NCI-H526 (cell line): ENCODE measurements at places on chromosomes 3 and 15.

DNA sequence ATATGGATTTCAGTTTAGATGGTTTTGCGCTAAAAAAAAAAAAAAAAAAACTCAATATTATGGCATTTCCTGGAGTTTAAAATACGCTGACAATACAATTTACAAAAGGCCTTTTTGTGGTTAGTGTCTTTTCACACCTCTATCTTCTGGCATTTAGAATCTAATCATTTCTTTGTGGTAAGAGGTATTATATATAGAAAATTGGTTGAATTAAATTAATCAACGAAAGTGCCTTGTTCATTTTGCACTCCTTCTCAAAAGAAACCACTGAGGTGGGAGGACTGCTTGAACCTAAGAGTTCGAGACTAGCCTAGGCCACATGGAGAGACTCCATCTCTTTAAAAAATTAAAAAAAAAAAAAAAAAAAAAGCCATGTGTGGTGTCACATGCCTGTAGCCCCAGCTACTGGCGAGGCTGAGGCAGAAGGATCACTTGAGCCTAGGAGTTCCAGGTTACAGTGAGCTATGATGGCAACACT, 90.0 kb upstream of the ICE2 start:
- no peak for DNase-seq

DNA sequence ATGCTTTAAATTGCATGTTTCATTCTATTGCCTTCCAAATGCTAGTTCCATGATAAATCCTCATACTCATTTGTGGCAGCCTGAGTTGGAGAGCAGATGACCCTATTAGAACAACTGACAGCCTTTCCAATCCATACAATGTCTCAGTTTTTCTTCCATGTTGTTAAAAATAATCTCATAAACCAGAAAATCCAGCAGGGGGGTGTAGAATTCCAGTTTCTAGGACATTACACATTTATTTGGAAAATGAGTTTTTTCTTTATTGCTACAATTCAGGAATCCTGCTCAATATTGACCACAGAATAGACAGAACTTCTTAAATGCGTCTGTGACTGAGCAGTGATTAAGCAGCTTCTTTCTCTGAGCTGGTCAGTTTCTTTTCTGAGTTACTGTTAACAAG, 174.2 kb upstream of the ATP10A start:
- no peak for DNase-seq

- DNase-seq = peak; percentile 36
Measured at GRCh38 chr3:94862703-94863102, 799.8 kb downstream of the NSUN3 start.

DNA sequence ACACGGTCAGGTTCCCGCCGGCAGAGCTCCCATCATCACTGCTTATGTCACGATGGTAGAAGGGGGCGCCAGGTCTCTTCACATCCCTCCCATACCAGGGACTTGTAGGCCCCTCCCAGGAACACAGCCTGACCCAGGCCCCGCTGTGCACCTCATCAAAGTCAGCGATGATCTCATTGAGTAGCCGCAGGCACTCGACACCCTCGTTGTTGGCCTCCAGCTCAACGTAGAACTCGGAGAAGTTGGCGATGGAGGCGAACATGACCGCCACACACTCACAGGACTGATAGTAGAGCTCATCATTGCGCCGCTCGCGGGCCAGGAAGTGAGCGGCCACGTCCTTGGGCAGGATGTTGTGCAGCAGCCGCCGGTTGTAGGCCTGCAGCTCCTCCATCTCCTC, 89.2 kb downstream of the SEC22A start:
- no peak for DNase-seq

DNA sequence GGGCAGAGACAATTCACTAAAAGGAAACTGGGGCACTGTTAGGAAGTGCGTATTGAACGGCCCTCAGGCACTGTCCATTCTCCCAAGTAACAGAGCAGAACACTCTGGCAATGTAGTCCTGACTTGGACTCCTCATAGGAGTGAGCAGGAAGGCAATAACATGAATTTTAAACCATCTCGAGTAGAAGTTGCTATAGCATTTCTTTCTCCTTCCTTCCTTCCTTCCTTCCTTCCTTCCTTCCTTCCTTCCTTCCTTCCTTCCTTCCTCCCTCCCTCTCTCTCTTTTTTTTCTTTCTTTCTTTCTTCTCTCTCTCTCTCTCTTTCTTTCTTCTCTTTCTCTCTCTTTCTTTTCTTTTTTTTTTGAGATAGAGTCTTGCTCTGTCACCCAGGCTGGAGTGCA, 46.4 kb upstream of the TRA2B start:
- no peak for DNase-seq

- no peak for DNase-seq
Measured at GRCh38 chr3:42652251-42652610, 1.3 kb upstream of the ZBTB47 start.

- DNase-seq = no peak
Measured at GRCh38 chr3:183688874-183689273, 8.7 kb upstream of the YEATS2 start.

GRCh38 chr15:57326196-57326595, 50.1 kb upstream of the CGNL1 start:
- DNase-seq = no peak

- no peak for DNase-seq
Measured at GRCh38 chr15:45253330-45253729, 1.3 kb downstream of the SLC28A2 start.

- DNase-seq = no peak
Measured at GRCh38 chr15:35047528-35047927, 37.6 kb downstream of the NANOGP8 start.

GRCh38 chr3:71389911-71390573, 193.5 kb downstream of the FOXP1 start:
- no peak for DNase-seq

DNA sequence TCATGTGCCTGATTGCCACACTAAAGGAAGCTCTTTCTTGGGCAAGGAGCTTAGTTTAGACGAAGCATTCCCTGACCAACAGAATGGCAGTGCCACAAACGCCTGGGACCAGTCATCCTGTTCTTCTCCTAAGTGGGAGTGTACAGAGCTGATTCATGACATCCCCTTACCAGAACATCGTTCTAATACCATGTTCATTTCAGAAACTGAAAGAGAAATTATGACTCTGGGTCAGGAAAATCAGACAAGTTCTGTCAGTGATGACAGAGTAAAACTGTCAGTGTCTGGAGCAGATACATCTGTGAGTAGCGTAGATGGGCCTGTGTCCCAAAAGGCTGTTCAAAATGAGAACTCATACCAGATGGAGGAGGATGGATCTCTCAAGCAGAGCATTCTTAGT, 18.4 kb downstream of the SENP5 start:
- no peak for DNase-seq

DNA sequence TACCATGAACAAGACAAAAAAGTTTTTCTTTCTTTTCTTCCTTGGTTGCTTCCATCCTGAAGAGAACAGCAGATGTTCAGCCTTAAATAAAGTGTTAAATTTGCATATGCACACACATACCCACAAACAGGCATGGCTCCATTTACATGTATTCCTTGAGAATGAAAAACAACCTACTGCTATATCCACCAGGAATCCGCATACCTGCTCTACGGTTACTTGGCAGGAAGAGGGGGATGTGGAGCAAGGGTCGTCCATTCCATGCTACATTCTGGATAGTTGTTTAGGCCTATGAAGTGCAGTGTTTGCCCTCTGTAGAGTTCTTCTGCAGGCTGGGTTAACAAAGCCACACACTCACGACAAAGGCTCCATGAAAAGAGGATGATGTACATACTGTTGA, 322.8 kb downstream of the KCNH8 start:
- DNase-seq = peak; percentile 64

GRCh38 chr15:43516801-43517353, 531 bp upstream of the MAP1A start:
- no peak for DNase-seq

- DNase-seq = no peak
Measured at GRCh38 chr3:115655761-115656282, 32.5 kb downstream of the GAP43 start.

- no peak for DNase-seq
Measured at GRCh38 chr15:44094781-44095180, 100.3 kb downstream of the FRMD5 start.

DNA sequence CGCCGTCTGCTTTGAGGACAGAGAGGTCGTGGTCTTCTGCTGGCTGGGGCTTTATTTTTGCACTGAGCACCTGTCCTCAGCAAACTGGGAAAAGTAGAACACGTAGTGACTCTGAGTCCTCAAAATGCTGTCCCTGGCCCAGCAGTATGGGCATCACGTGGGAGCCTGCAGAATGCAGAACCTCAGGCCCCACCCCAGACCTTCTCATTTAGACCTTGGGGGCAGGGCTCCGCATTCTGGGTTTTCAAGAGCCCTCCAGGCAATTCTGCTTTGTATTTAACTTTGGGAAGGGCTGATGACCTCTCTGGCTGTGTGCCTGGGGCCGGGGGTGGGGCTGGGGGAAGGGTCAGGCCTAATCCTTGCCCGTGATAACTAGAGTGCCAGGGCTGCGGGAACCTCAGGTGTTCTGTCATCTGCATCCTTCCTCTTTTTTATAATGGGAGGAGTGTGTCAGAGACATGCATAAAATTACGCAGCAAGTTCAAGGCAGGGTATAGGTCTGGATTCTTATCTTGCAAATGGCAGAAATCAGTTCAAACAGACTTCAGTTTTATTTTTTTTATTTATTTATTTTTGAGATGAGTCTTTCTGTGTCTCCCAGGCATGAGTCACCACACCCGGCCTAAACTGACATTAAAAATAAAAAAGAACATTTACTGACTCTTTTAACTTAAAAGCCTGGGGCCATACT, 11.1 kb downstream of the SLC6A6 start:
- no peak for DNase-seq

- no peak for DNase-seq
Measured at GRCh38 chr3:189557824-189558223, 73.4 kb upstream of the TP63 start.

GRCh38 chr15:25686780-25687179, 176.3 kb downstream of the ATP10A start:
- no peak for DNase-seq

DNA sequence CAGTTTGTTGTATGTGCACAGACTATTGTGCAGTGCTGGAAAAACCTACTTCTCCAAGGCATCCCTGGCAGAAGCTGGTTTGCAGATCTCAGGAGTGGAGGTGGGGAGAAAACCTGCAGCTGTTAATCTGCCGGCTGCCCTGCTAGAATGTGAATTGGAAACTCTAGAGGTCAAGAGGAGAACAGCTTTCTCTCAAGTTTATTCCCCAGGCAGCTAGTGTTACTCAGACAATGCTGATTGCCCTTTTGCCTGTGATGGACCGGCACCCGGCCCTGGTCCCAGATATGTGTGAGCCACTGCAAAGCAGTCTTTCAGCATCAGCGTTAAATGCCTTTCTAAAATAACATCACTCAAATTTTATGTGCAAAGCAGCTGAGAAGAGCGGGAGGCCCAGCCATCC, 129.7 kb upstream of the TPM1 start:
- DNase-seq = no peak

DNA sequence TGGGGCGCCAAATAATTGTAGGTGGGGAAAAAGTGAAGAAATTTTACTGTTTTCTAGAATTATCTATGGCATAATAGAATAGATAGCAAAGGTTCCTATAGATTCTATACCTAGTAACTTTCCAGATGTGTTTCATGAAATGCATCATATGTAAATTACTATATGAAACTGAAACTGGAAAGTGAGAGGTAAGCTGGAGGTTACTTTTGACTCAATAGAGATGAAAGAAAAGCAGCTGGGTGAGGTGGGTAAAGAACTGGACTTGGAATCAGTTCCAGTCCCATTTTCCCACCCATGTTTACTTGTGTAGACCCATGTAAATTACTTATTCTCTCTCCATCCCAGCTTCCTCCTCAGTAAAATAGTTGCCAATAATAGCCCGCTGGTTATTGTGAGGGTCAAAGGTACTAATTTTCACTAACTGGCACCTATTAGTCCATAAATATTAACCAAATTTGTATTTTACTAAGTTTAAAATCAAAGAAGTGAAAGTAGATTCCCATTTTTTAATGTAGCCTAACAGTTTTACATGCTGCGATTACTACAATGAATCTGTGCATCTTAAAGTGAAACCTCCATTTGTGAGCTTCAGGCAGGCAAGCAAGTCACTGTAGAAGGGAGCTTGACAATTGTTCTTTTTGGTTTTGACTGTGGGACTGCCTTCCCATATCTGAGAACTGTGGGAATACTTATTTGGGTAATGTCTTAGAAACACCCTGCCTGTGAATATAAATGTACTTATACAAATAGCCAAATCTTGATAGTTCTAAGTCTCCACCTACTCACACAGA, 312.1 kb downstream of the SLC9A9 start:
- DNase-seq = no peak

DNA sequence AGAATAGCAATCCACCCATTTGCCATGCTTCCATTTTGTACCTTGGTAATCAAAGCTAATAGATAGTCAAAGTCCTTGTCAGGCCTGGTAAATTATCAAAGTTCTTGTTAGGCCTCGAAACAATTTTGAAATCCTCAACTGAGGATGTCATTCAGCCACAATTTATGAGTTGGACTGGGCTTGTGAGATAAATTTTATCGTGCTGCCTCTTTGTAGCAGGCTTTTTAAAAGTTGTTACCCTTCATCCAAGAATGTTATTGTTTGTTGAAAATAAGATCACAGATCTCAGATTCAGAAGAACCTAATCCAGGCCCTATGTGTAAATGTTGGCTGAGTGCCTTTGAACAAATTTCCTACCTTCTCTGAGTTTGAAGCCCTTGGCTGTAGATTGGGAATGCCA, 143.3 kb upstream of the PROK2 start:
- DNase-seq = no peak

- DNase-seq = no peak
Measured at GRCh38 chr15:33443708-33444107, 132.9 kb downstream of the RYR3 start.

DNA sequence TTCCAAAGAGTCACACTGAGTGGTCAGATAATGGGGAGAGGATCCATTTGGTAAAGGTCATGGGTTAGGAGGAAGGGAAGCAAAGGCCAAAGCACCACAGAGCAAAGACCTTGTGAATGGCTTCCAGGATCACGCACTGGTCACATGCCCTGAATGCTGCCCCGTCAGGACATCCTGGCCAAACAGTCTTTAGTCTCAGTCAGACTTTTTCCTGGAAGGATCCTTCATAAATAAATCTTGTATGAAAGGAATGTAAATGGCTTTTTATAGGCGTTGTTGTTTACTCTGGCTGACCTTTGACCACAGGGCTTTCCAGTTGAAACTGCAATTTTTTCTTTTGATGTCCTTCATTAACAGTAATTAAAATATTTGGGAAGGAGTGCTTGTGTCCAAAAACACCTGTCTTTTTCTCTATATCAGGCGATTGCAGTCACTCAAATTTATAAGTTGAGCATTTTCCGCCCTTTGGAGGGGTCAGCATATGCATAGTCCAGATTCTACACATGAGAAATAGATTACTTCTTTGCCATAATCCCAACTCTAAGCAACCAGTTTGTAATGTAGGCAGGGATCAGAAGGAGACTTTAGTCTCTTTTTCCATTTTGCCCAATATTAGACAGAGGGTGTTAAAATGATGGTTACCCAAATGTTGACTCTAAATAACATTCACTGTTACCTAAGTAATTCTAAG, 48.4 kb downstream of the CHAC1 start:
- no peak for DNase-seq

GRCh38 chr15:25690673-25691543, 172.2 kb downstream of the ATP10A start:
- DNase-seq = no peak

DNA sequence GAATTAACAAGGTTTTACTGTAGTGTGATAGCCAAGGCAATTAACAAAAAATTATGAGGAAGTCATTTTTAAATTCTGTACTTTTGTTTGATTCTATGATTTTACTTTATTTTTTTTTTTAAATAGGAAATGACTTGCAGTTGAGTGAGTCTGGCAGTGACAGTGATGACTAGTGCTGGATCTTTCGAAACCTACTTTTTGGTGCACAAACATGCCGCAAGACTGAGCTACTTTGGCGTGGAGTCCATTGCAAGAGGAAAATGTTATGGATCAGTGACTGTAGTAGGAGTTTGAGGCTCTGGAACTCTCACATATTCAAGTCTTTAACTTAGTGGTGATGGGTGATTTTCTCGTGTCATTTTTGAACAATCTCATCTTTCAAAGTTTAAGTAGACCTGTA, 11.6 kb downstream of the EAF1 start:
- no peak for DNase-seq
